ENCODE measurements at places on chromosomes 16 and 17. TPM values are rescaled to one million over a fixed set of nuclear protein-coding genes. Genes with fewer than 3 reads are reported as not detected.

DNA sequence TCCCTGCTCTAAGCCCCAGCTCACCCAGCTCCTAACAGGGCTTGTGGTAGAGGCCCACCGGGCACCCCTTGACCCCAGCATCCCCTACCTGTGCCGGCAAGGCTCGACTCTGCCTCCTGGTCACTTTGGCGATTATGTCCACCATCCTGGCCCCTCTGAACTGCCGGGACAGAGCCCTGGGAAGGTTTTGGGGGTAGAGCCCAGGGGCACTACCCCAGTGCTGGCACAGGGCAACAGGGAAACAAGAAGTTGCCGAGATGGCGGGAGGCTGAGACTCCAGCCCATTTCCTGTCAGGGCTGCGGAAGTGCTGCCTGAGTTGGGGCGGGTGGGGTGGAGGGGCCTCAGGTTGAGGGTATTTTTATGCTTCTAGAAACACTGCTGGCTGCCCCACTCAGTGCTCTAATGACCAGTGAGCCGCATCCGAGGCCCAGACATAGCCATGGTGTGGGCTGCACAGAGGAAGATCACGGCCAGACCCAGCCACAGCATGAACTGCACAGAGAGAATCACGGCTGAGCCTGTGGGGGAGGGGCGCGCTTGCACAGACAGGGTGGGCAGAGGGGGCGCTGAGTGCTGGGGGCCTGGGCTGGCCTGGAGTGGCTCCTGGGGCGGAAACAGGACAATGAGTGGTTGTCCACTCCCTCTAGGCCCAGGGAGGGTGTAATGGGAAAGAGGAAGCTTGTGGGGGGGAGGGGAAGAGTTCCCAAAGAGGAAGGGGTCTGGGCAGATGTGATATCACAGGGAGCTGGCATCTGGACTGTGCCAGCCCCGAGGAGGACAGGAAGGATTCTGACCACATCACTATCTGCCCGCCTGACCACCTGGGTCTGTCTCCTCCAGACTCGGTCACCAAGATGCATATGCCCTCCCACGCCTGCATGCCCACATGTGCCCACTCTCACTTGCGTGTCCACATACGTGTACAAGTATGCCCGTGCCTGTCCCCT lies 22.3 kb downstream of the ARHGAP27 start:
- peaks cover 98% of the 10 kb centered on the region for H3K4me1 ChIP-seq
- H3K4me3 ChIP-seq, result peak overlapping the region; percentile 82
- peaks cover 9% of the 10 kb centered on the region for H3K36me3 ChIP-seq
- DNase-seq, result peak; percentile 89

DNA sequence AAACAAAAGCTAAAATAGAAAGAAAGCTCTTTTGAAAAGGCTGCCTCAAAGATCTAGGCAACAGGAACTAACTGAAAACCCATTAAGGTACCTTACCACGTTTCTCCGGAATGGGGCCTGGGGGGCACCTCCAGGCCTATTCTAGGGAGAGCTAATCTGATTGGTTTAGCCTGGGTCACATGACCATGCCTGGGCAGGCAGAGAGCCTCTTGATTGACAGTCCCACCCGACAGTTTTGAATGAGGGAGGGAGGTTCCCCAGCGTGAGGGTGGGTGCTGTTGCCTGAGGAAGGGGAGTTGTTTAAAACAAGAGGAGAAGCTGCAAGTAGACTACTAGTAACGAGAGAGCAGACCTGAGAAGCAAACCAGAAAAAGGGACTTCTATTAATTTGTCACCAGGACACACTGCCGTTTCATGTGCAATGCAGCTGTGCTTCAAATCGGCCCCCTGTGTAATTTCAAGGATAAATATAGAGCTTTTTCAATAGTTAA lies 143.4 kb upstream of the HS3ST2 start:
- no peak overlapping the region for H3K27ac ChIP-seq

DNA sequence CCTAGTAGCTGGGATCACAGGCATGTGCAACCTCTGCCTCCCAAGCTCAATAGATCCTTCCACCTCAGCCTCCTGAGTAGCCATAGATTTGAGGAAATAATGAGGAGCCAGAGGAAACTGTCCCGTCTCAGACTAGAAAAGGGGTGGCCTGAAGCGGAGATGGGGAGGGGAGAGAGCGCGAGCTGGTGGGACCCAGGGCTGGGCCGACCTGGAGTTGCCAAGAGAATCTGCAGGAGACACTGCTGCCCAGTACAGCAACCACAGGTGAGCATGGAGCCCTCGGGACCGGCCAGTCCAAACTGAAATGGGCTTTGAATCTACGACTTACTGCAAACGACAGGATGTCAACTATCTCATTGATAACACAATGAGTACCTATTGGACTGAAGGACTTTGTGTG lies 24.3 kb downstream of the CD300A start:
- peaks cover 26% of the 10 kb centered on the region for H3K4me1 ChIP-seq
- H3K27ac ChIP-seq, result no peak overlapping the region
- peaks cover 11% of the 10 kb centered on the region for H3K36me3 ChIP-seq
- no peaks in the 10 kb centered on the region for H3K27me3 ChIP-seq

DNA sequence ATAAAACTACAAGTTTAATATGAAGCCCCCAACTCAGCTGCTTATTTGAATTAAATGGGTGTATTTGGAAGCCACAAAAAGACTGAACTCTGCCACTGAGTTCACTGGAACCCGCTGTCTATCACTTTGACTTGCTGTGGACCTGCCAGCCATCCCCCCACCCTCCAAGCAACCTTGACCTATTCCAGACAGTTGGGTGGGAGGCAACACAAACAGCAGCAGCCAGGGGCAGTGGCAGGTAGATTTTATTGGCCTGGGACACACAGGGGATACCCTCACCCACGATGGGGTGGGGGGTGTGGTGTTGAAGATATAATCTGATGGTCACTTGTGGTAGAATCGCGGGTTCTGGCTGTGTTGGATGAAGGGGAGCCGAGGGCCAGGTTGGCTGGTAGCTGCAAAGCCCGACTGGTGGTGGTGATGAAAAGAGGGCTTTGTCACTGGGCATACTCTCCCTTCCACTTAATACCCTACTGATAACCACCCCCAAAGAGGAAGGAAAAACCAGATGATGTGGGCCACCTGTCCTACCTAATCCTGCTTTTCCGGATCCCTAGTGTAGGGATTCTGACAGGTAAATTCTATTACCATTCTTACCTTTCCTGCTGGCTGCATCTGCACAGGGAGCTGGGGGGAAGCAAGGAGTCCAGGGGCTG lies 2.6 kb downstream of the GPS2 start:
- no peaks in the 10 kb centered on the region for H3K27me3 ChIP-seq
- peaks cover 50% of the 10 kb centered on the region for H3K36me3 ChIP-seq
- H3K4me1 ChIP-seq, result peaks cover 52% of the 10 kb centered on the region
- no peak for DNase-seq
- H3K27ac ChIP-seq, result no peak overlapping the region

Gene RNF227
- 1.3 TPM for polyA plus RNA-seq

Gene MYH2
- not detected for polyA plus RNA-seq

GRCh38 chr16:14369734-14370598 lies 260.1 kb downstream of the PARN start:
- no peak overlapping the region for H3K27ac ChIP-seq
- peaks cover 6% of the 10 kb centered on the region for H3K4me1 ChIP-seq

Gene C1QL1
- polyA plus RNA-seq, result not detected

GRCh38 chr17:40564195-40564882 lies 933 bp downstream of the CCR7 start:
- no peaks in the 10 kb centered on the region for H3K36me3 ChIP-seq
- peaks cover 15% of the 10 kb centered on the region for H3K27me3 ChIP-seq
- no peak overlapping the region for H3K27ac ChIP-seq

Gene ALDH3A2
- polyA plus RNA-seq, result 58.0 TPM

Gene ZP2
- not detected for polyA plus RNA-seq

Gene NPIPB13
- not detected for polyA plus RNA-seq

DNA sequence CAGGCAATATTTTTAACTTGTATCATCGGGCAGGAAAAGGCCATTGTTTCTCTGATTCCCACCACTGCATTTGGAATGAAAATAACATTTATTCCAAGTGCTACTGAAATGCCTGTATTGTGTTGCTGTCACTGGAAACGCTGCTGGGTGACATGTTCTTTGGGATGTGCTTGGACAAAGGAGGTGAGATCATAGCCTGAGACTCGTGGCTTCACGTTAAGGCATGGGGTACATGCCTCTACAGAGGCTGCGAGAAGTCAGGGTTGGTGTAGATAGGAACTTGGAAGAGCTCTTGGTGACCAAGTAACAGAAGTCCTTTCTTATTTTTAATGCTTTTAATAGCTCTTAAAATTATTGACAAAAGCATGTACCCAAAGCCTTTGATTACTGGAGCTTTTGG lies 58.8 kb upstream of the MAF start:
- no peak overlapping the region for H3K4me3 ChIP-seq
- H3K4me1 ChIP-seq, result no peaks in the 10 kb centered on the region
- no peak for DNase-seq
- no peaks in the 10 kb centered on the region for H3K27me3 ChIP-seq

GRCh38 chr16:50463581-50464324 lies 84.4 kb upstream of the NKD1 start:
- peaks cover 28% of the 10 kb centered on the region for H3K27me3 ChIP-seq
- no peaks in the 10 kb centered on the region for H3K4me1 ChIP-seq
- no peak overlapping the region for H3K4me3 ChIP-seq
- H3K36me3 ChIP-seq, result no peaks in the 10 kb centered on the region
- DNase-seq, result no peak

Gene KLHDC4
- polyA plus RNA-seq, result 12.6 TPM

All from CD14-positive monocyte (primary cell).